HFFc6 (cell line): ENCODE measurements at places on chromosomes 12 and 14. TPM values are rescaled to one million over a fixed set of nuclear protein-coding genes. Genes with fewer than 3 reads are reported as not detected.

C1R gene
- 8.7 to 35.8 TPM (median 9.4 TPM) in 3 replicates for total RNA-seq

- no peak for DNase-seq
- H3K27ac ChIP-seq = no peak within 1 kb of the TSS
- no peaks in the 10 kb centered on the region; the same call in 1 of the 2 replicates for H3K36me3 ChIP-seq
- peaks cover 48% of the 10 kb centered on the region for H3K27me3 ChIP-seq
Measured at GRCh38 chr12:459430-460258, at the start of gene B4GALNT3. Gene B4GALNT3 (plus strand): TSS chr12:459939. CDS start chr12:460377, 438 bp downstream.

GRCh38 chr12:53151039-53151438 lies 29.5 kb upstream of the ZNF740 start:
- H3K4me3 ChIP-seq = no peak overlapping the region
- H3K4me1 ChIP-seq = peaks cover 5% of the 10 kb centered on the region; the same call in 1 of the 2 replicates
- H3K27me3 ChIP-seq = no peaks in the 10 kb centered on the region
- H3K27ac ChIP-seq = no peak overlapping the region
- H3K36me3 ChIP-seq = peaks cover 10% of the 10 kb centered on the region; the same call in 1 of the 2 replicates

OR10G2 gene
- not detected in 3 replicates for total RNA-seq

DNA sequence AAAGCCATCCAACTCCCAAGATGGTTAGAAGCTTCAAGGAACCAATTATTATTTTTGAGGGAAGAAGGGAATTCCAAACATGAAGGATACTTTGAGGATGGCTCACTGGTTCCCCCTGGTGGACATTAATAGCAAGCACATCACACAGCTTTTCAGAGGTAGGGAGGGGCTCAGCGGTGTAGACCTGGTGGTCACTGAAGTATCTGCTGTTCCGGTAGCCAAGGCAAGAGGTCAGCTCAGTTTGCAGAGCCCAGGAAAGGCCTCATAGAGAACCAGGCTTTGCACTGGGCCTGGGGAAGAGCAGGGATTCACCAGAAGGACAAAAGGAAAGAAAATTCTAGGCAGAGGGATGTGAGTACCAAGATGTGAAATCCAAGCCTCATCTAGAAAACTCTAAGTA lies 118.7 kb downstream of the KSR2 start:
- H3K4me3 ChIP-seq = no peak overlapping the region
- no peak overlapping the region for H3K27ac ChIP-seq

GRCh38 chr12:105850103-105850968 lies 288.4 kb downstream of the NUAK1 start:
- H3K27ac ChIP-seq = no peak overlapping the region
- H3K4me3 ChIP-seq = no peak overlapping the region
- 0 out of 2 replicates have a peak, but pooled peaks cover 5% of the 10 kb centered on the region for H3K4me1 ChIP-seq

SIX6 gene
- not detected in 3 replicates for total RNA-seq

GRCh38 chr14:42130815-42131214 lies 524.1 kb downstream of the LRFN5 start:
- no peak overlapping the region for H3K27ac ChIP-seq

ATP5MC2 gene
- 279 and 292 TPM in 2 replicates for total RNA-seq

- peak overlapping the region; percentile 27; the same call in 1 of the 2 replicates for H3K27ac ChIP-seq
- H3K27me3 ChIP-seq = no peaks in the 10 kb centered on the region
- peaks cover 49% of the 10 kb centered on the region for H3K4me1 ChIP-seq
- H3K4me3 ChIP-seq = no peak overlapping the region
- DNase-seq = no peak
Measured at GRCh38 chr14:72743626-72744025, 150.3 kb downstream of the DPF3 start.

EXOC3L4 gene
- not detected in 3 replicates for total RNA-seq

GRCh38 chr14:105286759-105287144 lies 14.0 kb downstream of the BRF1 start:
- H3K27me3 ChIP-seq = no peaks in the 10 kb centered on the region; the same call in 1 of the 2 replicates
- peaks cover 5% of the 10 kb centered on the region; the same call in 1 of the 2 replicates for H3K4me1 ChIP-seq
- no peak overlapping the region for H3K27ac ChIP-seq
- 0 out of 2 replicates have a peak, but pooled peaks cover 4% of the 10 kb centered on the region for H3K36me3 ChIP-seq
- DNase-seq = no peak

DNA sequence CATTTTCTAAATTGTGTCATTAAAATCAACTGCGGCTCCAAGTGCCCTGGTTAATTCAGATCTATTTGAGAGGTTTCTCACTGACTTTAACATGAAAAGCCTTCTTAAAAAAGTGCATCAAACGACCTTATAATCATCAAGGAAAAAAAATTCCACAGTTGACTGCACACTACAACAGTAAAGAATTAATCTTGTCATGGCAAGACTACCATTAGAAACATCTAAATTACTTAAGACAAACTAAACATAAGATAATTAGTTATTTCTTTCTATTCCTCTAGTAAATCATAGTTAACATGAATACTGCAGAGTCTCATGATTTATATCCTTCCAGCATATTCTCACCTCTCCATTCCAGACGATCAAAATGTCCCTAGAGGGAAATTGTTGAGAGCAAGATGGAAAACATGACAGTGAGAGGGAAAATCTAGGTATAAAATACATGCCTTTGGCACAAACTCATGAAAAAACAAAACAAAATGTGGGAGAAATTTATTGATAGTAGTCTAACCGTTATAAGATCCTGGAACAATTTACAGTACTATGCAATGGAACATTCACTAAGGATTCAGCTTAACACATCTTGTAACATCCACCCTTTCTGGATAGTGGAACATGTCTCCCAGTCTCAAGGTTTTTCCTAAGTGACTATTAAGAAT lies 112.5 kb downstream of the PRKD1 start:
- H3K27ac ChIP-seq = no peak overlapping the region
- H3K4me3 ChIP-seq = no peak overlapping the region
- DNase-seq = no peak
- no peaks in the 10 kb centered on the region; the same call in 1 of the 2 replicates for H3K27me3 ChIP-seq
- peaks cover 5% of the 10 kb centered on the region; the same call in 1 of the 2 replicates for H3K36me3 ChIP-seq
- H3K4me1 ChIP-seq = peaks cover 5% of the 10 kb centered on the region; the same call in 1 of the 2 replicates
